COLO829 (cell line): ENCODE measurements at places on chromosomes 16 and 17.

DNA sequence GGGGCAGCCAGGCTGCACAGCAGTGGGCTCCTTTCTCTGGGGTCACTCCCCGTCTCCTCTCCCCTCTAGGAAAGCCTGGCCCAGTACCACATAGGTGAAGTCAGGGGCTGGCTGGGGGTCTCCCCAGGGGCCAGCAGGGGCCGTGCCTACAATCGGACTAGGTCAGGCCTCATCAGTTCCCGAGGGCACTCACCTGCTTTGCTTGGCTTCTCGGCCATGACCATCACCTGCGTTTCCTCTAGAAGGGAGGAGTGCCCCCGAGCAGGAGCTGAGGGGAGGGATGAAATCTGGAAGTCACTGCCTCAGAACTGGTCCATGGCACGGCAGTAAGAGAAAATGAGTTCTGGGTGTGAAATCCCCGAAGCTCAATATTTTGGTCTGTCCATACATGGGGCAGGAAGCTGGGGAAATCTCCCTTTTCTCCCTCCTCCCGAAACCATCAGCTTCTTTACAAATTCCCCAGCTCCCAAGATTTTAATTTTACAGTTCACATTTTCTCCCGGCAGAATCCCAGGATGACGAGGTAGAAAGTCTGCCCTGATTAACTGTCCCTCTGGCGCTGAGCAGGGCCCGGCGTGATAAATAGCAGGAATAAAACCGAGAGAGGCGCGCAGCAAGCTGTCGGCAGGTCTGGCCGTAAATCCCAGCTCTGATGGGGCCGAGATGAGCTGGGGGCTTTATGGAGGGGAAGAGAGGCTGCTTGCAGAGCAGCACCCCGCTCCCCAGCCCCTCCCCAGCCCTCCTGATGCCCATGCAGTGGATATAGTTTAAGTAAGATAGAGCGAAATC is 172.1 kb downstream of the RBFOX3 start:
- no peak for DNase-seq

DNA sequence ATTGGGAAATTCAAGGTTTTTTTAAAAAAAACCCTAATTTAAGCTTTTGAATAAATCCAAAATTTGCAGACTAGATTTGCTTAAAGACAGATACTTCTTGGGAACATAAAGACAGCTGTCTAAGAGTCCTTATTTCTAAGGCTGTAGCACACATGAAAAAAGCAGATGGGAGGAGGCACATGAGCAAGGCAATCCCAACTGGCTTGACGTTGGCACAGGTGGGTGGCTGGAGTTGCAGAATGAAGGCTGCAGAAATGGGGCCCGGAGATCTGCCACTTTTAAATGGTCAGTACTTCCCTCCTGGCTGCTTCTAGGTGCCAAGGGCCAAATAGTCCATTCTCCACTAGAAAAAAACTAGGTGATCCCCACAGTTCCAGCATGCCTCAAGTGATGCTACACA is 4.4 kb downstream of the KIAA0753 start:
- DNase-seq, result no peak

DNA sequence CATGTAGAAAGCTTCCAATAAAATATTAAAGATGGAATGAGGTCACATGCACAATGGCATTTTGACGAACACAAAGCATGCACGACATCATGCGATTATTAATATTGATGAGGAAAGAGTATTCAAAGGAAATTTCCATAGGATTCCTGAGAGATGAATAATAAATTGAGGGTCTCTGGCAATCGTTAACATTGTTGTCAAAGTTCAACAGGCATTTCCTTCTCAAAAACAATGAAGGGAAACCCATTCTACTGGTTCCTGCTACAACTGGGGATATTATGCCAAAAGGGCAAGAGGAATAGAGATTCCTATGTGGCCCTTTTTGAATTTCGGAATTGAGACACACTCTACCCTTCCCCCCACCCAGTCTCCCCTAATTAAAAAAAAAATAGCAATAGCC is 128.3 kb upstream of the NUDT7 start:
- no peak for DNase-seq

DNA sequence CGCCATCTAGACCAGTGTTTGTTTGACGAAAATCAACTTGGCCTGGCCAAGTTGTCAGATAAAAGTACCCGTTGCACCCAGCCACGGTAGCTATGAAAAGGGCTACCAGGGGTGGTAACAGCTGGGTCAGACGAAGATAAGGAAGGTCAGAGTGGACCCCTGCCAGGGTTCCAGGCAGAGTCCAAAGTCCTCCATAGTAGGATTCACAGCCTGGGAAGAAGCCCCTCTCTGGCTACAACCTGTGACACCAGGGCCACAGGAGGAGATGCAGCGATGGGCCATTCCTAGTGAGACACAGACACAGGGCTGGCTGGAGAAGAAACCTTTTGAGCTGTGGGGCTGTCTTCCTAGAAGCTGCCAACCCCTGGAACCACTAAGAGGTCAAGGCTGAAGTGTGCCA is 39.3 kb downstream of the MEAK7 start:
- no peak for DNase-seq

- no peak for DNase-seq
These were observed 175.7 kb upstream of the GSE1 start for GRCh38 chr16:85437166-85438052.

DNA sequence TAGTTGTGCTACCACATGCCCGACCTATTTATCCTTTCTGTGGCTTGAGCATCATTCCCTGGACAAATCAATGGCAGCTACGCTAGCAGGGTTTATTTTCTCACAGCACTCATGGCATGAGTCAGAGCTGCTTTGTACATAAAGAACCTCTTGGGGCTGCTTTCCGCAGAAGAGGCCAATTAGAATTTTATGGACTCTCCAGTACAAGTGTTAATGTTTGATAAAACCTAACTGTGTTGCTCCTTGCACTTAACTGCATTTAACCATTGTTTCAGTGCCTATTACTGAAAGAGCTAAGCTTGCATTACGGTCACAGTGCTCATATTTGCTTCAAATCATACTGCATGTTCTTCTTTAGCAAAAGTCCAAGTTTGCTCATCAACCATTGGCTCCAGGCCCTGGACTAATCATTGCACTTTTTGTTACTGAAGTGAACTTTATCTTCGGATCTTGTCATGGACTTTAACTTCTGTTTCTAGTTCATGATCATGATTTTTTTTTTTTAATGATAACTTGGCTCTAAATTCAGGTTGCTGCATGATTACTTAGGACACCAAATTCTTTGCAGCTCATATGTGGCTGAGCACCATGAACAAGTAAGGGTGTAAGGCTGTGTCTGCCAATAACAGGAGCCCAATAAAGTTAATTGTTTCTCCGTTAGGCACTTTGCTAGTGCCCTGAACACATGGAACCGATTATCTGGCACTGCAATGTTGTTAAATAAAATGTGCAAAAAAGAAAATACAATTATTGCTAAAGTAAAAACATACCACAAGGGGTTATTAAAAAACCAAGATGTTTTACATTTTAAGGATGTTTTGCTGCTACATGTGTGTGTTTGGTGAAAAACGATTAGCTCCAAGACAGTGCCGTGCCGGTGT is 492.2 kb downstream of the KCNJ2 start:
- no peak for DNase-seq

DNA sequence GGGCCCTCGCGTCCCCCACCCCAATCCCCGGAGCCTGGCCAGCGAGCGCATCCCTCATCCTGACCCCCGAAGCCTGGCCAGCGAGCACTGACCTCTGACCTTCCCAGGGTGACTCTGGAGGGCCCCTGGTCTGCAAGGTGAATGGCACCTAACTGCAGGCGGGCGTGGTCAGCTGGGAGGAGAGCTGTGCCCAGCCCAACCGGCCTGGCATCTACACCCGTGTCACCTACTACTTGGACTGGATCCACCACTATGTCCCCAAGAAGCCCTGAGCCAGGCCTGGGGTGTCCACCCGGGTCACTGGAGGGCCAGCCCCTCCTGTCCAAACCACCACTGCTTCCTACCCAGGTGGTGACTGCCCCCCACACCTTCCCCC is 2.3 kb downstream of the TPSD1 start:
- DNase-seq, result no peak

DNA sequence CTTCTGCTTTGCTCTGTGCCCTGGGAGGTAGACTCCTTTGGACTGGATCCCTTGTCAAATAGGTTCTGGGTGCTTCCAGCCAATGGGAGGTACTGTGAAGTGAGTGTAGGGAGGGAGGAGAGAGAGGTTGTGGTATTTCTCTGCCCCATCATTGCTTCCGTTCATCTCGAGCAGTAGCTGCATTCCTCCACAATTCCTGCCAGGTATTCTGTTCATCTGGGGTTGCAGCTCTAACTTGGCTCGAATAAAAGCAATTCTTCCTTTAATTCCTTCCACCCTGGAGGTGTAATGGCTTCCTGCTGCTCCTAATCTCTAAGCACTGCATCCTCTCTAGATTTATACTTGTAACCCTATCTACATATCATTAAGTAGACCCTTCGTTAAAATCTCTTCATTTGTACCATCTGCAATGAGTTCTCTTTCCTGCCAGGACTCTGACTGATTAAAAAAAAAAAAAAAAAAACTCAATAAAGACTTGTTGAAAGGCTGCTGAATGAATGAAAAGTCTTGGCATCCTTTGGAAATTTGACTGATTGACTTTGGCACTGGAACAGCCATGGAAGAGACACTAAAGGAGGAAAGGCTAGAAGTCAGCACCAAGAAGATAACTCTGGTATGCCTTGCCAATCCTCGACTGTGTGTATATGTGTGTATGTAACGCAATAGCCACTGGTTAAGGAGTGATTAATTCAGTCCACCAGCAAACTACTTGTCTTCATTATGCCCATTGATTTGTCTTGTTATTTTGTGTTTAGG is 616.9 kb upstream of the SOX9 start:
- DNase-seq, result no peak

DNA sequence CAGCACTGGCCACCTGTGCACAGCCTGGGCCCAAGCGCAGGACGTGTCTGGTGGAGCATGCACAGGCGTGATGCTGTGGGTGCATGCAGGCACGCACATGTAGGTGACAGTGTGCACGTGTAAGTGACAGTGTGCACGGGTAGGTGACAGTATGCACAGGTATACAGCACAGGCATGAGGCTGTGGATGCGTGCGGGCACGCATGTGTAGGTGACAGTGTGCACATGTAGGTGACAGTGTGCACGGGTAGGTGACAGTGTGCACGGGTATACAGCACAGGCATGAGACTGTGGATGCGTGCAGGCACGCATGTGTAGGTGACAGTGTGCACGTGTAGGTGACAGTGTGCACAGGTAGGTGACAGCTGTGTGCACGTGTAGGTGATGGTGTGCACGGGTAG is 7.9 kb downstream of the RPUSD1 start:
- DNase-seq, result no peak

DNA sequence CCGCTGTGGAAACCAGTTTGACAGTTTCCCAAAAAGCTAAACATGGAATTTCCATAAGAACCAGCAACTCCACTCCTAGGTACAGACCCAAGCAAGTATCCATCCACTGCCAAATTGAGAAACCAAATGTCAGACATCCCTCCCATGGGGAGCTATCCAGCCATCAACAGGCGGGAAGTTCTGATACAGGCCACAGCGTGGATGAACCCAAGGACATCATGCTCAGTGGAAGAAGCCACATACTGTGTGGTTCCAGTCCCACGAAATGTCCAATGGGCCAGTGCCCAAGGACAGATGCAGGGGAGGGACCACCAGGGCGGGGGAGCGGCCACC is 12.6 kb upstream of the BAIAP2 start:
- no peak for DNase-seq

GRCh38 chr17:68710035-68710780 is 109.0 kb upstream of the FAM20A start:
- no peak for DNase-seq
